ENCODE measurements at places on chromosomes 11 and 22.
A peak's percentile ranks its signal among the peaks of the same experiment; 100 is the strongest.

- DNase-seq: peak; percentile 80
Observed at GRCh38 chr11:45658292-45658991, 7.0 kb downstream of the CHST1 start.

- no peak for DNase-seq
Observed at GRCh38 chr11:48019217-48019584, 38.8 kb downstream of the PTPRJ start.

- DNase-seq: no peak
Observed at GRCh38 chr22:49763696-49764095, 64.0 kb downstream of the BRD1 start.

- peak; percentile 43 for DNase-seq
Observed at GRCh38 chr11:58927393-58928106, 11.7 kb upstream of the GLYATL1 start.

DNA sequence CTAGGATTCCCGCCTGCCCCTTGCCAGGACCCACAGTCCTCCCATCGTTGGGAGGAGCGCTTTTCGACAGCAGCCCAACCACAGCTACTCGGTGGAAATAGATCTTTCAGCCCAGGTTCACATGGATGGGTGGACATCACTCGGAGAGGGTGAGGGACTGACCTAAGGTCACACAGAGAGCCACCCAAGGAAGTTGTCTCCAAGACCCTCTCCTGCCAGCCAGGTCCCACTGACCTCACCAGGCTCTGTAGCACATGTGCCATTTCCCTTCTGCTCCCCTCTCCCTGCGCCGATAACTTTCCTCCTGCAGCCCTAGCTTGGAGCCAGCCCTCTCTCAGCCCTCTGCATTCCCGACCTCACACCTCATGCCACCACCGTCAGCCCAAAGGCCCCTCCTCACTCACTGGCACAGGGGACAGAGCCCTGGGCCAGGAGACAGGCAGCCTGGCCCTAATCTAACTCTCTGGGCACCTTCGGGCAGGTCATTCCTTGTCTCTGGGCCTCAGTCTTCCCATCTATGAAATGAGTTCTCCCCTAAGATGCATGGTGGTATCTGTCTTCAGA lies 4.7 kb downstream of the KCNJ4 start:
- DNase-seq: no peak

DNA sequence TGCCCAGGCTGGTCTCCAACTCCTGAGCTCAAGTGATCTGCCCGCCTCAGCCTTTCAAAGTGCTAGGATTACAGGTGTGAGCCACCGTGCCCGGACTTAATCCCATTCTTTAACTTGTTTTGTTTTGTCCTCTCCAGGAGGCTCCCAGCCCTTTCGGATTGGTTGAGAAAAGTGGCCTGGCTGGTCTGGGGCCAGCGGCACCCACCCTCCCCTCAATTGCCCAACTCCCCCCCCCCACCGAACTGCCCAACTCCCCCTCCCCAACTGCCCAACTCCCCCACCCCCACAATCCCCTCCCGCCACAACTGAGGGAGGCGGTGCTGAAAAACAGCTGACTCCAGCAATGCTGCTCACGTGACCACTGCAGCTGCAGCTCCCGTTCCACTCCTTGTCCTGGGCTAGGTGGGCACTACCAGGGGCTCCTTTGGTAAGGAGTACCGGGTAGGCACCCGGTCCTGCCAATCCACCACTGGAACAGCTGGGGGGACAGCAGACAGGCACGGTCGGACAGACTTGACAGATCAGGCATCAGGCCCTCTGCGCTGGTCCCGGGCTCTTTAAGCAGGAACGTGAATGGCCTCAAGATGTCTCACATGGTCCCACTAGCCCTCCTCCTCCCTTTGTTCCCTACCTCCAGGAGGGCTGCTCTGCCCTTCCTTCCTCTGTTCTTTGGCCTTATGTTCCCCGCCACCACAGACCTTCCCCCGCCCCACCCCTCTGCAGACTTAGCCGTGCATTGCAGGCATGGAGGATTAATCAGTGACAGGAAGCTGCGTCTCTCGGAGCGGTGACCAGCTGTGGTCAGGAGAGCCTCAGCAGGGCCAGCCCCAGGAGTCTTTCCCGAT lies at the start of gene TCN2:
TCN2 (plus strand) TSS at position 720 of the 845 bp plus-strand sequence. CDS start 158 bp downstream, outside the sequence.
- peak; percentile 90 for DNase-seq

DNA sequence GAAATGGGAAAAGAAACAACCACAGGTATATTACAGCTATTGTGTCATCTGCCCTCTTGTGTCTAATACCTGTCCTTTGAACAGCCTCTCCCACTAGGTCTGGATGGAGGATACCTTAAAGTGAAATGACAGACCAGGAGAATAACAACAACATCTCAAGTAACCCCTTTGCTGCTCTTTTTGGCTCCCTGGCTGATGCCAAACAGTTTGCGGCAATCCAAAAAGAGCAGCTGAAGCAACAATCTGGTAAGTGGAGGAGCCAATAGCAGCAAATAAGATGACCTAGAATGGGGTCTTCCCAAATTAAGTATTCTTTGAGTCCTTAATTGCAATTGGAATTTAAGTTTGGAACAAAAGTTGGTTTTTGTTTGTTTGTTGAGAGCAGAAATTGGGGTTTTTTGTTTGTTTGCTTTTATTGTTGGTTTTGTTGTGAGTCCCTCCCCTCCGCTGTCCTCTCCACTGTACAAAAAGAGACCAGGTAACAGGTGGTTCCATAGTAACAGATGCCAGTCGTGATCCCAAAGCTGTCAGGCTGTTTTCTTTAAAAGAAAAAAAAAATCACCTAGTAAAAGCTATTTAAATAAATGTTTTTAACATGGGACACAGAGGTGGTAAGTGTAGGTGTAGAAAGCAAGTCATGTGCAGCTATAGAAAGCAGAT lies 5.7 kb downstream of the UBE4A start:
- no peak for DNase-seq

- DNase-seq: no peak
Observed at GRCh38 chr11:62122076-62122475, 1.7 kb upstream of the INCENP start.

- no peak for DNase-seq
Observed at GRCh38 chr11:16191868-16192240, 164.5 kb downstream of the SOX6 start.

DNA sequence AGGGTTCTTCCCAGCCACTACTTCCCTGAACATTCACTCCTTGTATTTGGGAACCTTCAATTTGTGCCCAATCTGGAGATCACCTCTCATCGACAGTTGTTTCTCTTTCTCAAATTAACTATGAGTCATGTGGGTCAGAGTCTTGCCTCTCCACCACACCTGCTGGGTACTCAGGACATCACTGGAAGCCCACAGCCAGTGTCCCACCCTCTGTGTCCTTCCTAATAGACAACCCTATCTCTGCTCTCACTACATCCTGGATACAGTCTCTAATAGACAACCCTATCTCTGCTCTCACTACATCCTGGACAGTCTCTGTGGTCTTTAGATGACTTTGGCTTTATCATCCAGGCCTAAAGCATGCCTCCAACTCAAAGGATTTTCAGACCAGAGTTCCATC lies 70.1 kb downstream of the ARL14EP start:
- DNase-seq: no peak

DNA sequence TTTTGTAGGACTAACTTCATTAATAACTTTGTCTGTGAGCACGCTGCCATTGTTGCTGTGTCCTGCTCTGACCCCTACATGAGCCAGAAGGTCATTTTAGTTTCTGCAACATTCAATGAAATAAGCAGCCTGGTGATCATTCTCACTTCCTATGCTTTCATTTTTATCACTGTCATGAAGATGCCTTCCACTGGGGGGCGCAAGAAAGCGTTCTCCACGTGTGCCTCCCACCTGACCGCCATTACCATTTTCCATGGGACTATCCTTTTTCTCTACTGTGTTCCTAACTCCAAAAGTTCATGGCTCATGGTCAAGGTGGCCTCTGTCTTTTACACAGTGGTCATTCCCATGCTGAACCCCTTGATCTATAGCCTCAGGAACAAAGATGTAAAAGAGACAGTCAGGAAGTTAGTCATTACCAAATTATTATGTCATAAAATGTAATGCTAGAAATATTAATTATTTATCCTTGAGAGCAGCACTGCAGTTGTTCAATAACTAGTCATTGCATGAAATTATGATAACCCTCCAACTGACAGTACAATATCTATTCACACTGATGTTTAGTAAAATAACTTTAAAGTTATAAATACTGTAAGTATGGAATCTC lies 46.4 kb upstream of the OR5D13 start:
- no peak for DNase-seq

- peak; percentile 89 for DNase-seq
Observed at GRCh38 chr22:42769574-42770447, 49.1 kb upstream of the A4GALT start.

DNA sequence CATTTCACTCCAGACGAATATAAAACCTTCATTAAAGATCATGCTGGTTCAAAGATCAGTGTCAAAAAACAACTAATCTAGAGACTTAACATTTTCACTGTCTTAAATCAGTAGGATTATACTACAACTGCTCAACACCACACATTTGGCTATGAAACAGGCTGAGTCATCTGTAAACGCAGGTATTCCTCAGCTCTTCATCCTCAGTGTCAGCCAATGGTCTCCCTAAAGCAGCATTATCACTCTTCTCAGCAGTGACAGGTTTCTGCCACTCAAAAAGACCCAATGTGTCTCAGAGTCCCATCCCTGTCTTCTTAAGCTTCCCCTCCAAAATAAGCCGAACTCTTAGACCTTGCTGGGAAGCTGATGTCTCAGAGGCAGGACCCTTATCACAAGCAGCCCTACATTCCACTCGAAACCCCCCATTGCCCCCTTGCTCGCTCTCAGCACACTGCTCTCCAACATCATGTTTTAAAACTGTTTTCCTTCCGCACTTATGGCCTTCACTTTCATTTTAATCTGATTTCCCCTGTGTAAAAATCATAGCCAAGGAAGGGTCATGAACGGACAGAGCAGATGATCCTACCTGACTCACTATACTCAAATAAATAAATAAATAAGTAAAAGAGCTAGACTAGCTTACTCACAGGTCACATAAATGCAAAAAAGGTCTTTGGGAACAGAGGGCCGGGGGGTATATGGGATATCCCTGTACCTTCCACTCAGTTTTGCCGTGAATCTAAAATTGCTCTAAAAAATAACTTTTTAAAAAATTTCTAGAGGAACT lies 23.0 kb downstream of the CDON start:
- no peak for DNase-seq

Measured in choroid plexus epithelial cell (primary cell).